Ascending aorta (tissue), 2 donors: ENCODE measurements at places on chromosomes 16 and 17.

DNA sequence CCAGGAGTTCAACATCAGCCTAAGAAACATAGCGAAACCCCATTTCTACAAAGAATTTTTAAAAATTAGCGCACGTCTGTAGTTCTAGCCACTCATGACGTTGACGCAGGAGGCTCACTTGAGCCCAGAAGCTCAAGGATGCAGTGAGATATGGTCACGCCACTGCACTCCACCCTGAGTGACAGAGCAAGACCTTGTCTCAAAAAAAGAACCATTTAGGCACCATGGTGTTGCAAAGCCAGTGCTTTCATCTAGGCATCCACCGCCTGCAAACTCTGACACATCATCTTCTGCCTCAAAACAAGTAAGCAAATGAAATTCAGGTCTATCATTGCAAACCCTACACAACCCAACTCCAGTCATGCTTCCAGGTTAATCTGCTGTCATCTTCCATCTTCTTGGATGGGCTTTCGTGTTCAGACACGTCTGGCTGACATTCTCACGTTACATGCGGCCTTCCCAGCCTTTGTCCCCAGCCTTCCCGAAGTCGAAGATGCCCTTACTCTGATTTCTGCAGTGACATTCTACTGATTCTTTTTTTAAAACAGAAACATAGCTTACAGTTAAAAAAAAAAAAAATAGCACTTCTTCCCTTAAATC, 8.9 kb downstream of the ANKRD11 start:
- no peak for DNase-seq

- DNase-seq = no peak
These were observed 23.0 kb downstream of the ARHGAP27 start for GRCh38 chr17:45409659-45410076.

DNA sequence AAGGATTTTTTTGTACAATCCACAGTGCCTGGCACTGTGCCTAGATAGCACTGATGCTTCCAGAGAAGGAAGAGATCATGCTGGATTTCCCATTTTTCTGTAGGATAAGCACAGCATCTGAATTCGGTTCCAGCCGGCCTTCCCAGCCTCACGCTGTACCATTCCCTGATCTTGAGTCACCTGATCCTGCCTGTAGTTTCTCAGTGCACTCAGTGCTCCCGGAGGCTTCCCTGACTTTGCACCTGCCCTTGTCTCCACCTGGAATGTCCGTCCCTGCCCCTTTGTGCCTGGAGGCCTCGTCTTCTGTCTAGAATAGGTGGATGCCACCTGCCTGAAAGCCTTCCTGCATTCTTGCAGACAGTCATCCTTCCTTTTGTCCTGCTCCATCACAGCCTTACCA, 179.9 kb downstream of the CCDC182 start:
- DNase-seq = no peak

- no peak for DNase-seq
These were observed 38.1 kb downstream of the DCAKD start for GRCh38 chr17:45013021-45013997.

DNA sequence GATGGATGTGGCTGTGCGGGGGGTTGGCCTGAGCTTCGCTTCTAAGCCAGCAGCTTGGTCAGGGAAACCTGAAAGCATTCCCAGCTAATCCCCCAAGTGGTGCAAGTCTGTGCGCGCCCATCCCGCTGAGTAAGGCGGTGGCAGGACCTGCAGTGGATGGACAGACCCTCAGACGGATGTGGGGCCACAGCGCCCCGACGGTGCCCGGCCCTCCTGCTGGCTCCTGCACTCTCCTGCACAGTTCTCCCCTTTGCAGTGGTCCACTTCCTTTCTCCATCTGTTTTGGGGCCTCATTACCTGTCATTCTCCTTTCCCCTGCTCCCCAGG, 2.3 kb downstream of the ATP2A1 start:
- DNase-seq = no peak

GRCh38 chr16:73190688-73191659, 143.0 kb upstream of the ZFHX3 start:
- DNase-seq = no peak

DNA sequence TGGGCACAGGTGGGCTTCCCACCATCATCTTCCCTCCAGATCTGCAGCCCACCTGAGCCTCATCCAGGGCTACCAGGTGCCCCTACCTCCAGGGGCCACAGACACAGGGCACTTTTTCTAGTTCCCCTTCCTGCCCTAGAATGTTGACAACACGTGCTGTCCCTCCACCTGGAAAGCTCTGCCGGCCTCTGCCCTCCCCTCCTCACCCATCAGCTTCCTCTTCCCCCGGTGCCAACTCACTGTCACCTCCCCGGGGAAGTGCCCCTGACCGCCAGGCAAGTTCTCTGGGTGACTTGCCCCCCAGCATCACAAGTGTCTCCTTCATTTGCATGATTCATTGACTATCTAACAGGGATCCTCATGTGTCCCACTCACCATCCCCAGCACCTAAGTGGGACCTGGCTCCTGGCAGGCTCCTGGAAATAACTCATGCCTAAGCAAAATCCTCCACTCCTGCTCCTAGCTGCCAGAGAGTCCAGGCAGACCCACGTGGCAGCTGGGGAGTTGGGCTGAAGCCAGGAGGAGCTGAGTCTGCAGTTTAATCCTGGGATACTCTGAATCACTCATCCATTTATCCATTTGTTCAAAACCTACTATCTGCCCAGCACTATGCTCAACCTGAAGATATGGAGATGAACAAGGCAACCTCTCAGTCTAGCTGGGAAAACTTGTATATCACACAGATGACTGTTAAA, 304.4 kb downstream of the FOXL1 start:
- DNase-seq = peak; percentile 71

DNA sequence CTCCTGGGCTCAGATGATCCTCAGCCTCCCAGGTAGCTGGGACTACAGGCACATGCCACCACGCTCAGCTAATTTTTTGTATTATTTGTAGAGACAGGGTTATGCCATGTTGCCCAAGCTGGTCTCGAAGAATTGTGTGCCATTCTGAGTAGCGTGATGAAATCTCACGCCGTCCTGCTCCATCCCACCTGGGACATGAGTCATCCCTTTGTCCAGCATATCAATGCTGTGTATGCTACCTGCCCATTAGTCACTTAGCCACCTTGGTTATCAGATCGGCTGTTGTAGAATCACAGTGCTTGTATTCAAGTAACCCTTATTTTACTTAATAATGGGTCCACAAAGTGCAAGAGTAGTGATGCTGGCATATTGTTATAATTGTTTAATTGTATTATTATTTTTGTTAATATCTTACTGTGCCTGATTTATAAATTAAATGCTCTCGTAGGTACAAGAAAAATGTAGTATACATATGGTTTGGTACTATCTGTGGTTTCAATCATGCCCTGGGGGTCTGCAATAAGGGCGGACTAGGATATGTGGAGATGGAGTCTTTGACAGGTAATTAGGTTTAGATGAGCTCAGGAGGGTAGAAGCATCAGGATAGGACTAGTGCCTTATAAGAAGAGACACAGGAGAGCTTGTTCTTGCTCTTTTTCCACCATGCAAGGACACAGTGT, 26.6 kb upstream of the SLC13A2 start:
- no peak for DNase-seq

- no peak for DNase-seq
These were observed 941 bp upstream of the RNF112 start for GRCh38 chr17:19410091-19410490.
